ENCODE measurements at places on chromosomes 11 and 22.

- no peak for DNase-seq
Measured at GRCh38 chr22:39508393-39508792, 6.3 kb downstream of the MIEF1 start.

DNA sequence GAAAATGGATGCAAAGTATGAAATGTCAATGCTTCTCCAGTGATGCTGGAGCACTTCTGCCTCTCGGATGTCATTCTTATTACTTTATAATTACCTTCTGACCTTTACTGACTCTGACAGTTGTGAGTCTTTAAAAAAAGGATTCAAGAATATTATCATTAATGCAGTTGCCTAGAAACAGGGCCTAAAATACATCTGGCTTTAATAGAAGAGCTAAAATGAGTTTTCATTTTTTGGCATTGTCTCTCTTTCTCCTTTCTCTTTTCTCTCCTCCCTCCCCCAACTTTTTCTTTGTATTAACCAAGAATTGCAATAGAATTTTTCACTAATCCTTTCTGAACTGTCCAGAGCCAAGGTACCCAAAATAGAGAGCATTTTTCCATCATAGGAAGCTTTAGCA is 45.9 kb downstream of the FDX1 start:
- DNase-seq: no peak

DNA sequence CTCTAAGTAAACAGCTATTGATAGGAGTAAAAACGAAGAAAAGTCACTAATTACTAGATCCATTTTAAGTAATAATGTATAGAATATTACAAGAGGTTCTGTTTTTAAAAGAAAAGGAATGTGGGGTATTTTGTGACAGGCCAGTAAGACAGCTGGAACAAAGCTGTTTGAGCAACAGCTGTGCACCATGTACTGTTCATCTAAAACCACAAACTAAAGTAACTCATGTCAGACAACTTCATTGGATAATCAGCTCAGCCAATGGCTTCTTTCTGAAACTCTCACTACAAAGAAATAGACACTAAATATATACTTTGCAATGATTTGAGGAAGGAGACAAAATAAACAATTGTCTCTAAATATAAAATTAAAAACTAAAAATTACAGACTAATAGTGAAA is 16.1 kb downstream of the RRAS2 start:
- DNase-seq: no peak

- DNase-seq: no peak
Measured at GRCh38 chr22:35288116-35288515, 11.6 kb upstream of the TOM1 start.

- no peak for DNase-seq
Measured at GRCh38 chr11:10638316-10638925, 55.1 kb downstream of the IRAG1 start.

DNA sequence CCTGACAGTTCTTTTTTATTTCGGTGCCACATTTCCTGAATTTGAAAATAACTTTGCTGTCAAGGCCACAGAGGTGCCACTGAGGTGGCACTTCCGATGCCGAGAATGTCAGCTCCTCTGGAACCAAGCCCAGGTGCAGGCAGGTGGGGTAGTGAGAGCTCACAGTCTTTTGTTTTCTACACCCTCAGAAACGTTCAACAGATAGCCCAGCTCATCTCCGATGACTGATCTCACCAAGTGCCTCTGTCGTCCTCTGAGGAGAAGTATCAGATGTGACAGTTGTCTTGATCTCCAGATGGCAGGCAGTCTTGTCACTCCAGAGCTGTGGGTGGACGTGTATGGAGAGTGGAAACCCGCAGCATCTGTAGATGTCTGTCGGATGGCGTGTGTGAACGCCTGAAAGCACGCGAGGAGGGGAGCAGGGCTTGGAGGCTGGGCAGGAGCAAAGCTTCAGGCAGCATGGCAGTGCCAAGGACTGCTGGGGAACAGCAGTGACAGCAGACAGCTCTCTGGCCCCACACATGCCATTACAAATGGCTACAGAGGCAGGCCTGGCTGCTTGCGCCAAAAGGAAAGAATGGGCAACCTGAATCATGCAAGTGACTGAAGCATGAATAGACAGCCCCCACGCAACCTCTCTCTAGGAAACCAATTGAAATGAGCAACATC is 877.0 kb downstream of the OPCML start:
- no peak for DNase-seq

DNA sequence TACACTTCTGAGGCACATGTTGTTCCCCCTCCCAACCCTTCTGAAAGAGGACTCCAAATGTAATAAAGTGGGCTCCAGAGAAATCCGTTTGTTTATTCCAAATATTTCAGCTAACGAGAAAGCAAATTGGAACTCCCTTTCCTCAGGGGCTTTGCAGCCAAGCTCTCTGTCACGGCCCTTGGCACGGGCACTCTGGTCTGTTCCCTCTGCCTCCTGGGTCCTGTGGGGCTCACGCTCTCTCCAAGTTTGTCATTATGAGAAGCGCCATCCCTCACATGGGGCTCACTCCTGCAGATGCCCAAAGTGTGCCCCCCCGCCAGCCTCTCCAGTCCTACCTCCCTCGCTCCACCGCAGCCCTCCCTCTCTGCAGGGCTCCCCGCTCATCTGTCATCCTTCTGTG is 125.4 kb upstream of the POU2AF2 start:
- DNase-seq: no peak

DNA sequence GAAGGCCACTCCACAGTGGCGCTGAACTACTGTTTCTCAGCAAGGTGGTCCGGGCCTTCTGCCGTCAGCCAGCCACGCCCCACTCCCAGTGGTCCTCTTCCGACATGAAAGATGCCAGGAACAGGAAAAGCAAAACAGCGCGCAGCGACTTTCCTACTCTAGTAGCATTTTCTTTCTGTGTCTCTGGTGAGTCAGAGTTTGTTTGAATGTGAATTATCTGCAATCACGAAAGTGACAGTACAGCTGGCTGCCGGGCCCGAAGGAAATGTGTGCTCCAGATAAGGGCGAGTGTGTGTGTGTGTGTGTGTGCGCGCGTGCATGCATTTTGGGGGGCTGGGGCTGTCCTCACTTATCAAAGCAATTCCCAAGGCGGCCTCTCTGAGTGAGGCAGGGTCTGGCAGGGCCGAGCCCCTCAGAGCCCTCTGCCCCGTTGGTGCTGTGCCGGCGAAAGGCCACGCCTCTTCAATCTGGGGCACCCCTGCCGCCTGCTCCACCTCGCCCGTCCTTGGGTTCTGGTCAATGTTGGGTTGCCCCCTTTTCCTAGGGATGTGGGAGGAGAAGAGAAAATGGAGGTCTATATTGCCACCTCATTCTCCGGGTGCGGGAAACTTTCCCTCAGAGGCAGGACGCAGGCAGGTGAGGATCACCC is 288.5 kb downstream of the KIRREL3 start:
- no peak for DNase-seq

GRCh38 chr22:19723232-19723982 is at the start of gene GP1BB:
Gene GP1BB (plus strand): TSS chr22:19723539. CDS start chr22:19723570, 31 bp downstream.
- DNase-seq: no peak

- no peak for DNase-seq
Measured at GRCh38 chr11:76625472-76626186, 44.9 kb downstream of the LRRC32 start.

GRCh38 chr11:72352859-72353551 is 81.3 kb downstream of the CLPB start:
- DNase-seq: peak; percentile 60

- no peak for DNase-seq
Measured at GRCh38 chr11:128498721-128499245, 88.6 kb downstream of the ETS1 start.

GRCh38 chr22:25048659-25049647 is 96.4 kb downstream of the KIAA1671 start:
- peak; percentile 53 for DNase-seq

GRCh38 chr11:61111786-61112517 is 9.7 kb downstream of the CD5 start:
- no peak for DNase-seq

DNA sequence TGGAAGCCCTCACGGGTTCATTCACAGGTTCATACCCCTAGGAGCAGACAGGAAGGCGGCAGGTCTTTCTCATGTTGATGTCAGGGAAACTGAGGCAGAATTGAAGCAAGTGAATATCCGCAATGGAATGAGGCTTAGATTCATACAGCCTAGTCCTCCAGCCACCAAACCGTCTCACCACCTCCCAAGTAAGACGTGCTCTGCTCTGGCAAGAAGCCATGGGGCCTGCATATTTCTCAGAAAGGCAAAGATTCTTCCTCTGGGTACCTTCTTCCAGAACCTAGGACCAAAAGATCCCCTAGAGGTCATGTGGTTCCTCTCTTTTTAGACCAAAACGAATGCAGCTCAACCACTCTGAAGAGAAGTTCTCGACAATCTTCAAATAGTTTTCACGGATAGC is 1.7 kb downstream of the AP1B1 start:
- DNase-seq: no peak

DNA sequence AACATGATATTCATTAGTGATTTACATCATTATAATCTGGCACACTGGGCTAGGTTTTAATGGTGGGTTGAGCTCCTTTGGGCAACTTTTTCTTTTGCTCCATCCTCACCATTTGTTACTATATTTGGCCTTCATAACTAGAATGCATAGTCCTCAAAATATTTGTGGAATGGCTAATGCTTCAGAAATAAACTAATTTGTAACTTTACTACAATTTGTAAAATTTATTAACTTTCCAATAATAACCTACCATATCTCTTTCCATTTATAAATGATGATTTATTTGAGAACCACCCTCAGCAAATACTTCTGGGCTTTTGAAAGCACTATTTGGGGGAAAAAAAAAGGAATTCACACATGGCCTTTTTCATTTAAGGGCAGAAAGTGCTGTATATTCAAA is 79.7 kb downstream of the LARGE2 start:
- DNase-seq: no peak

DNA sequence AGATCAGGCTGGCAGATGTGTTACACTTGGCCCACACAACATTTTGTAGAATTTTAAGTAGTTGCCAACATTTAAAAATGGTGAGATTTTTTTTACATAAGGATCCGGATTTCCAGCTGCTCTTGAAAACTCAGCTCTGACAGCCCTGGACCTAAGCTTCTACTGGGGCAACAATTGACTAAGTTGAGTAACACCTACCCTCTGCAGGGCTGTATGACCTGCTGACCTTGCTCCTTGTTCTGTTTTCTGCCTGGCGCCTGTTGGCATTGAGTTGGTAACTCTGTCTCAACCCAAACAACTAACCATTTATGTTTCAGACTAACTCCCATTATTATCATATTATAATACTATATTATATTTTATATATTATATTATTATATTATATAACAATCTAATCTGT is 21.1 kb upstream of the LRRC55 start:
- no peak for DNase-seq

- DNase-seq: no peak
Measured at GRCh38 chr11:85721191-85721590, 35.2 kb upstream of the CCDC89 start.

Data from NCI-H1694 (cell line).